ENCODE measurements at places on chromosomes 4 and X. TPM values are rescaled to one million over a fixed set of nuclear protein-coding genes. Genes with fewer than 3 reads are reported as not detected.

The DCHS2 gene
- total RNA-seq = 20.6 TPM

DNA sequence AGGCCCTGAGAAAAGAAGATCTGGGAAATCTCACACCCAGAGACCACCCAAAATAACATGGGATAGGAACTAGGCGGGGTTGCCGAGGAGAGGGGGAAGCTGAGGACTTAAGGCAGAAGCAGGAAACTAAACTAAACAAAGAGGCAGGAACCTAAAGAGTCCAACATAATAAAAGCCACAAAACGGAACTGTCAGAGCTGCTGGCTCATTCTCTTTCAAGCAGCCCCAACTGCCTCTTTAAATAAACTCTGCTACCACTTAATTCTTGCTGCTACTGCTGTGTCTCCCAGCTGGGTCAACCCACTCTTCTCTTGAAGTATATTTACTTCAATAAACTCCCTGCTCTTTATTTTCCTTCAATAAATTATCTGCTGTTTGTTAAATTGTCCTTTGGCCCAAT lies 44.5 kb downstream of the MAGEB16 start:
- DNase-seq = no peak
- no peaks in the 10 kb centered on the region for H3K27me3 ChIP-seq
- no peaks in the 10 kb centered on the region for H3K4me1 ChIP-seq
- no peaks in the 10 kb centered on the region for H3K36me3 ChIP-seq
- no peak overlapping the region for H3K4me3 ChIP-seq

The FAM47A gene
- total RNA-seq = not detected

The SLC9A7 gene
- total RNA-seq = 1.8 TPM

The GRIPAP1 gene
- 33.3 TPM for total RNA-seq

The DCUN1D4 gene
- total RNA-seq = 68.3 TPM

The POU4F2 gene
- total RNA-seq = not detected

The SOD3 gene
- 69.1 TPM for total RNA-seq

The F11 gene
- not detected for total RNA-seq

GRCh38 chr4:88295656-88296055 lies 11.3 kb upstream of the PPM1K start:
- no peaks in the 10 kb centered on the region for H3K36me3 ChIP-seq
- no peak overlapping the region for H3K27ac ChIP-seq
- no peak overlapping the region for H3K4me3 ChIP-seq
- no peaks in the 10 kb centered on the region for H3K27me3 ChIP-seq

- no peaks in the 10 kb centered on the region for H3K4me1 ChIP-seq
- H3K27me3 ChIP-seq = no peaks in the 10 kb centered on the region
- H3K4me3 ChIP-seq = no peak overlapping the region
- H3K27ac ChIP-seq = no peak overlapping the region
- peak; percentile 32 for DNase-seq
Observed at GRCh38 chr4:1373892-1374705, 27.1 kb downstream of the UVSSA start.

The EREG gene
- total RNA-seq = 5.8 TPM

The SHOX gene
- not detected for total RNA-seq

The PAGE4 gene
- total RNA-seq = not detected

GRCh38 chr4:47194036-47194737 lies 162.8 kb downstream of the GABRB1 start:
- H3K4me1 ChIP-seq = no peaks in the 10 kb centered on the region
- H3K4me3 ChIP-seq = no peak overlapping the region
- H3K27ac ChIP-seq = no peak overlapping the region
- H3K36me3 ChIP-seq = no peaks in the 10 kb centered on the region

GRCh38 chr4:181611033-181611711 lies 632.0 kb upstream of the TENM3 start:
- H3K27me3 ChIP-seq = no peaks in the 10 kb centered on the region
- no peaks in the 10 kb centered on the region for H3K36me3 ChIP-seq
- no peak overlapping the region for H3K4me3 ChIP-seq
- H3K4me1 ChIP-seq = no peaks in the 10 kb centered on the region
- H3K27ac ChIP-seq = no peak overlapping the region

GRCh38 chr4:125727931-125728330 lies 413.2 kb downstream of the FAT4 start:
- no peak for DNase-seq
- no peaks in the 10 kb centered on the region for H3K36me3 ChIP-seq
- H3K27ac ChIP-seq = no peak overlapping the region
- no peaks in the 10 kb centered on the region for H3K27me3 ChIP-seq
- H3K4me1 ChIP-seq = no peaks in the 10 kb centered on the region
- H3K4me3 ChIP-seq = no peak overlapping the region

- no peaks in the 10 kb centered on the region for H3K4me1 ChIP-seq
- no peak overlapping the region for H3K4me3 ChIP-seq
- no peak for DNase-seq
- H3K36me3 ChIP-seq = no peaks in the 10 kb centered on the region
- no peaks in the 10 kb centered on the region for H3K27me3 ChIP-seq
- no peak overlapping the region for H3K27ac ChIP-seq
Observed at GRCh38 chr4:188201851-188202250, 62.6 kb downstream of the TRIML1 start.

The CSN1S1 gene
- total RNA-seq = not detected

DNA sequence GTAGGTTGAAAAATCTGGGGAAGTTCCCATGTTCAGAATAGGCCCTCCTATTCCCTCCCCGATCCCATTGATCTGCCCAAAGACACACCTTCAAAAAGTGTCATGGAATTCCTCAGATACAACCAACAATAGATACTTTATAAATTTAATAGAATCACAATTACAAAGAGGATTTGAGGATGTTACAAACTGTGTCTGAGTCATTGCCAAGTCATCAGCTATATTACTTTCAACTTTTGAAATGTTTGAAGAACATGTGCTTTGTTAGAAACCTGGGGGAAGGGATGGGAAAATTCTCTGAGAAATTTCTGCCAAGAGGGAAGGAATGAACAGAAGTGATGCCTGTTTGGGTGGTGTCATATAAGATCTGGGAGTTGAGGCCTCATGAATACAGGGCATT lies 46.7 kb downstream of the KCNIP4 start:
- no peak overlapping the region for H3K27ac ChIP-seq
- no peaks in the 10 kb centered on the region for H3K4me1 ChIP-seq
- no peaks in the 10 kb centered on the region for H3K36me3 ChIP-seq

The CD99L2 gene
- total RNA-seq = 61.2 TPM

The TLR6 gene
- total RNA-seq = 3.2 TPM

The UVSSA gene
- 17.4 TPM for total RNA-seq

The MAB21L2 gene
- 693 TPM for total RNA-seq

The GAGE12J gene
- total RNA-seq = not detected

The TSPAN6 gene
- total RNA-seq = 11.1 TPM

- no peak for DNase-seq
- H3K4me3 ChIP-seq = no peak overlapping the region
- H3K4me1 ChIP-seq = peaks cover 51% of the 10 kb centered on the region
- H3K27ac ChIP-seq = no peak overlapping the region
Observed at GRCh38 chr4:141349236-141349635, 128.5 kb downstream of the ZNF330 start.

DNA sequence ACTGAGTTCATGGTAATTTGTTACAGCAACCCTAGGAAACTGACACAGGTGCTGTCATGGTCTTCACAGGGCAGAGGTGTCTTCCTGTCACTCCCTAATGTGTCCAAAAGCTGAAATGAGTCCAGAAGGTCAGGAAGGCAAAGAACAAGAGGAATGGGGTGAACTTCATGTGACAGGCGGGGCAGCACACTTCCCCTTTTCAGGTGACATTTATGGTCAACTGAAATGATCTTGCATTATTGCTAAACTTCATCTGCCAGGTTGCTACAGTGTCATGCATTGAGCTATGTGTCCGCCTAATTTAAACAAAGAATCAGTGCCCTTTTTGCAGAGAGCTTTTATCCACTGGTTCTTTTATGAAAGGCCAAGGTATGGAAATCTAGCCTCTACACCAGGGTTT lies 15.9 kb upstream of the CCDC149 start:
- no peak for DNase-seq
- no peak overlapping the region for H3K27ac ChIP-seq
- no peaks in the 10 kb centered on the region for H3K36me3 ChIP-seq
- no peaks in the 10 kb centered on the region for H3K4me1 ChIP-seq
- H3K4me3 ChIP-seq = no peak overlapping the region

- DNase-seq = no peak
- H3K27me3 ChIP-seq = no peaks in the 10 kb centered on the region
- no peak overlapping the region for H3K4me3 ChIP-seq
- no peaks in the 10 kb centered on the region for H3K36me3 ChIP-seq
- H3K4me1 ChIP-seq = no peaks in the 10 kb centered on the region
Observed at GRCh38 chr4:14269824-14270223, 642.3 kb upstream of the BOD1L1 start.

DNA sequence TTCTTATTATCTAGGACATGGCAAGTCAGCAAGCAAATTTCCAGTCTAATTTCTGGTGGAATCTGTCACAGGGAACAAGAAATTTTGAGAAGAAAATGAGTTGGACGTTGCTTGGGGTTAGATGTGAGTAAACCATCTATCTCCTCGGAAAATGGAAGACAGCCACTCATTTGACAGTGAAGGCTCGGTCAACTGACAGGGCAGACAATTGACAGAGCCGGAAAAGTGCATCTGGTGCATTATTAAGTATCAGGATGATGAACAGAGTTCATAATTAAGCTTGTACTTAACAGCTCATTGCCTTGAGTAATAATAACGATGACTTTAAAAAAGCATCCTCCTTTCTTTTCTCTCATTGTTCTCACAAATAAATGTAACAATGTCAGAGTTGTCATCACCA lies 168.4 kb downstream of the MAD2L1 start:
- no peak overlapping the region for H3K4me3 ChIP-seq
- no peak overlapping the region for H3K27ac ChIP-seq
- no peak for DNase-seq
- H3K27me3 ChIP-seq = no peaks in the 10 kb centered on the region
- peaks cover 5% of the 10 kb centered on the region for H3K4me1 ChIP-seq
- H3K36me3 ChIP-seq = no peaks in the 10 kb centered on the region

- H3K36me3 ChIP-seq = no peaks in the 10 kb centered on the region
- no peak for DNase-seq
- no peaks in the 10 kb centered on the region for H3K4me1 ChIP-seq
- H3K4me3 ChIP-seq = no peak overlapping the region
- H3K27ac ChIP-seq = no peak overlapping the region
Observed at GRCh38 chr4:163922302-163922701, 427.8 kb downstream of the TMA16 start.

DNA sequence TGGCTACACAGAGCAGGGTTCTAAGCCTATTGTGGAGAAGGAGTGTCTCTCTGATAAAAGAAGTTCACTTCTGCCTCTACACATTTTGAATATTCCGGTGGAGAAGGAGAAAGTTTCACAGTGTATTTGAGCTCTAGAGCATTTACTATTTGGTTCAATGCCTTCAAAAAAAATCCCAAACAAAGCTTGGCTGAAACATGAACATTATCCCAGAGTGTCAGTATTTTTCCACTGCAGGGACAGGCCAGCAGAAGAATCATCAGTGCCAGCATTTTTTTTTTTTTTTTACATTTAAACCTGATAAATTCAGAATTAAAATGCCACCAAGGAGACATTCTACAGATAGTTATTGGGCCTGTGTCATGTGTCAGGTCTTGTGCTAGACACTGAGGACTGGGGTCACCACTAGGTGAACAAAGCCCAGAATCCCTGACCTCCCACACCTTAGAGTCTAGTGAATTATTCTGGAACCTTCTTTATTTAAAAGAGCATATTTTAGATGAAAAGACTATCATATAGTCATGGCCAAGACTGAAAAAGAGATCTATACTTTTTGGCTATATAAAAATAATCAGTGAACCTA lies 48.0 kb upstream of the NAP1L5 start:
- peaks cover 11% of the 10 kb centered on the region for H3K4me1 ChIP-seq
- H3K36me3 ChIP-seq = peaks cover 63% of the 10 kb centered on the region
- no peaks in the 10 kb centered on the region for H3K27me3 ChIP-seq
- H3K27ac ChIP-seq = no peak overlapping the region
- H3K4me3 ChIP-seq = no peak overlapping the region

The PRRG3 gene
- 1.8 TPM for total RNA-seq

The FBXL5 gene
- total RNA-seq = 271 TPM

The NAA10 gene
- total RNA-seq = 61.2 TPM

- no peaks in the 10 kb centered on the region for H3K36me3 ChIP-seq
- H3K27me3 ChIP-seq = no peaks in the 10 kb centered on the region
- H3K4me3 ChIP-seq = no peak overlapping the region
- H3K4me1 ChIP-seq = peaks cover 19% of the 10 kb centered on the region
Observed at GRCh38 chrX:68417651-68418050, 15.6 kb downstream of the OPHN1 start.

- H3K4me3 ChIP-seq = no peak overlapping the region
- no peak for DNase-seq
- no peaks in the 10 kb centered on the region for H3K4me1 ChIP-seq
- H3K27ac ChIP-seq = no peak overlapping the region
Observed at GRCh38 chr4:44791831-44792230, 65.5 kb upstream of the GNPDA2 start.

- H3K27ac ChIP-seq = no peak overlapping the region
- no peaks in the 10 kb centered on the region for H3K27me3 ChIP-seq
- peaks cover 8% of the 10 kb centered on the region for H3K36me3 ChIP-seq
- peaks cover 30% of the 10 kb centered on the region for H3K4me1 ChIP-seq
- DNase-seq = no peak
Observed at GRCh38 chr4:145884775-145885174, 53.8 kb downstream of the ZNF827 start.

DNA sequence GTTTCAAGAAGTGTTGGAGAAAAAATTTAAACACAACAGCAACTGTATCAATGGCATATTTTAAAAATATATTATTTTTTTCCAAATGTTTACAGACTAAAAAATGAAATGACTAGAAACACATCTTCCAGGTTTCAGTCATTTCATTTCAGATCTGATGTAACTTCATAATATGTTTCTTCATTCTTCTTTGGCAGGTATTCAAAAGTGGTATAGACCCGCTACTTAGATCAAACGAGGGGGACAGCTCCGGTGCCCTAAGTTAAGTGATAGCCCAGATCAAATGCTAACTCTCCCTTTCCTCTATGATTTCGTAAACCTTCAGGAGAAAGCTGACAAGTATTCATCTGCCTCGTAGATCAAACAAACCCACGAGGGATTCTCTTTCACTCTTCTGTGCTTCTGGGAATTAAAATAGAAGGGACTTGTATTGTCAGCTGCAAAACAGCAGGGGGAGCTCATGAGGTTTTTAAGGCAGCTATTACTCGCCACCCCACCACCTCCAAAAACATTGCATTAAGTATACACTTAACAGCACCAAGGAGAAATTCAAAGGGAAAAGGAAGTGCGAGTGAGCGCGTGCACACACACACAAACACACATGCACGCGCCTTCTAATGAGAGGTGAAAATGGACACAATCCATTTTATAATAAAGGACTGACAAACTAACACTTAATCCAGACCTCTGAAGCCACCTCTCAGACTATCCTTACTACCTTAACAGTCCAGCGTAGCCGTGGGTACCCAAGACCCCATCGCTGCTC lies 21.4 kb downstream of the HELT start:
- no peaks in the 10 kb centered on the region for H3K27me3 ChIP-seq
- no peak overlapping the region for H3K4me3 ChIP-seq
- no peaks in the 10 kb centered on the region for H3K36me3 ChIP-seq
- DNase-seq = peak; percentile 71
- no peak overlapping the region for H3K27ac ChIP-seq

The ART3 gene
- total RNA-seq = 4.7 TPM
